DMS 273 treated with DMSO at 0.1 percent for 48 hours (cell line): ENCODE measurements at places on chromosomes 6 and 20.

DNA sequence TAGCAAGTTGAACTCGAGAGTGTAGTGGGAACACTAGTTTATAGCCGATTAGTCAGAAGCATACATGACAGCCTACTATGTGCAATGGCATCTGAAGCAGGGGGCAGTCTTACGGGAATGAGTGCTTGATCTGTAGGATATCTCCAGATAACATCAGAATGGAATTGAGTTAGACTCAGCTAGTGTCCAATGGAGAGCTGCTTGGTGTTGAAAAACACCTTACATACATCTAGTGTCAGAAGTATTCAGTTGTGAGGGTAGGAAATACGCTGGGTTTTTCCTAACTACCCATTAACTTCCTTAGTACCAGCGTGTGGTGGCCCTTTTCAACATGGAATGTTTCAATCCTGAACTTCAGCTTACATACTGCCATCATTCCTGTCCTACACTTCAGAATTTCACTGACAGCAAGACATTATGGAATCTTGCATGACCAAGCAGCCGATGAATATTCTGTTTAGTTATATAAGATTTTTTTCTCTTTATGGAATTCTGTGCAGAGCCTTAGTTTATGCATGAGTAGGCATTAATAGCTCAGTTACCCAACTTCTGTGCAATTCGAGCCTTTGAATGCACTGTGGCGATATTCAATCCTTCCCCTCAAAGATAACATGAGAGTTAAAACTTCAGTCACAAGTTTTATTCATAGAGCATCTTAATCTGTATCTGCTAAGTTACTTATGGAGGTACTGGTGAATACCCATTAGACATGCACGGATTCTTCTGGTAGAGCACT, 218.6 kb upstream of the MOCS1 start:
- DNase-seq = no peak

DNA sequence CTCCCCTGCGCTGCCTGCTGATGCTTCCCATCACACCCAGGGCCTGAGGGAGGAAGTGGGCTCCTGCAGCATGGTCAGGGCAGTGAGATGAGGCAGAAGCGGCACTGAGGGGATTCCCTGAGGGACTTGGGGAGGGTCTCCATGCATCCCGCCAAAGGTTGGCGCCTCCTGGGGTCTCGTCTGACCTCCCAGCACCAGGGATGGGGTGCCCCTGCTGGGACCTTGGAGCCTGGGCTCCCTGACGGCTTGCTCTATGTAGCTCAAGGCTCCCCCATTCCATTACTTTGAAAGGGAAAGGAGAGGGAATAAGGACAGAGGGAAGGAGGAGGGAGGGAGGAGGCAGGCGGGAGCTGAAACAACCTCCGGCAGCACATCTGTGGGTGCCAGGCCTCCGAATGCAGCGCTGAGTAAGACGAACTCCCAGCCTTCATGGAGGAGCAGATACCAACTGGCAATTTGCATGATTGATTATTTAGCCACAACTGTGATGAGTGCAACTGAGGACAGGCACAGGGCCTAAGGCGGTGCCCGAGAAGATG, 259.3 kb downstream of the ERMARD start:
- DNase-seq = no peak

DNA sequence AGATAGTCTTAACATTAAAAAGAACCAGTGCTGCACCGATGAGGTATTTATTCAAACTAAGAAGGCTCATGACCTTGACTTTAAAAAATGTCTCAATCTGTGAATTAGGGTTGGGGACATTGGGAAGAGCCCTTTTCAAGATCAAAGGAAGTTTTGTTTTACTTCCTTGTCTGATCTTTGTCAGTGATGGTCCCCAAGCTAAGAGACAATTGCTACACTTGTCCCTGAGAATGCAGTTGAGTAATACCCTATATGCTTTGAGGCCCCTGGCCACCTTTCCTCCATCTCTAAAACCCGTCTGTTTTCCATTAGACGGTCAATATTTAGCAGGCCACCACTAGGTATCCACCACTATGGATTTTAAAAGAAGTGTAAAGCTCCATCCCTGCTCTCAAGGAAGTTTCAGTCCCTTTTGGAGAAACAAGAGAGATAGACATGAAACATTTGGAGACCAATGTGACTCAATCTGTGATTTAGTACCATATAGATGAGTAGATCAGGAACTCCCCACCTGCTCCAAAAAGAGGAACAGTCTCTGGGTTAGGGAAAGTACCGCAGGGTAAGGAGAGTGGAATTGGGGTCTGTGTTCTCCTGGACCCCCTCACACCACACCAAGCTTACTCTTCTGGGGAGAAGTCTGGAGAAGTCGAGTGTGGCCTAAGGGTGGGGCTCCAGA, 99.1 kb upstream of the ISM1 start:
- no peak for DNase-seq

GRCh38 chr6:27582928-27583725, 110.2 kb upstream of the ZNF184 start:
- peak; percentile 26 for DNase-seq

DNA sequence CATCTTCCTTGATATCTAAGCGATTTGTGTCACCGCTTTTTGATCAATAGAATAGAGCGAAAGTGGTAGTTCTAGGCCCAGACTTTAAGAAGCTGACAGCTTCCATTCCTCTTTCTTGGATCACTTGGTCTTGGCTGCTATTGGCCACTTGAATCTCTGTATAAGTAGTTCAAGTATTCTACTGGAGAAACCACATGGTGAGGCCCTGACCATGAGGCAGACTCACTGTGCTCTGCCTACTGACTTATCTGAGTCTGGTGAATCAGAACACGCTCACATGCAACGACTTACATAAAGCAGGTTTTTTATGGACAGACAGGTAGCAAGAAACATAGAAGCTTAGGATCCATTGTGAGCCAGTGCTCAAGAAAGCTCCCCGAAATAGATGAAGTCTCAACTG, 27.0 kb downstream of the OLIG3 start:
- DNase-seq = no peak

GRCh38 chr6:16432075-16433032, 194.0 kb downstream of the GMPR start:
- DNase-seq = no peak

- DNase-seq = peak; percentile 7
Observed at GRCh38 chr20:37596890-37597536, 69.3 kb upstream of the BLCAP start.

DNA sequence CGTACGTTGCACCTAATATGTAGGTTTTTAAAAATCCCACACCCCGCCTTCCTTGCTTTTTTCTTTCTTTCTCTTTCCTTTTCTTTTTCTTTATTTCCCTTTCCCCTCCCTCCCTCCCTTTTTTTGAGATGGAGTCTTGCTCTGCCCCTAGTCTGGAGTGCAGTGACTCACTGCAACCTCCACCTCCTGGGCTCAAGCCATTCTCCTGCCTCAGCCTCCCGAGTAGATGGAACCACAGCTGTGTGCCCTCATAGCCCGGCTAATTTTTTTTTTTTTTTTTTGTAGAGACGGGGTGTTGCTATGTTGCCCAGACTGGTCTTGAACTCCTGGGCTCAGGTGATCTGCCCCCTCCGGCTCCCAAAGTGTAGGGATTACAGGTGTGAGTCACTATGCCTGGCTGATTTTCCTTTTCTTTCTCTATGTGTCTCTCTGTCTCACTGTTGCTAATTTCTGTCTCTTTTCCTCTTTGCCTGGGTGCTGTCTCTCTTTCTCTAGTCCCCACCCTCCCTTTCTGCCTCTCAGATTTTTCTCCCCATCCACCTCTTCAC, 61.2 kb downstream of the SRC start:
- no peak for DNase-seq

DNA sequence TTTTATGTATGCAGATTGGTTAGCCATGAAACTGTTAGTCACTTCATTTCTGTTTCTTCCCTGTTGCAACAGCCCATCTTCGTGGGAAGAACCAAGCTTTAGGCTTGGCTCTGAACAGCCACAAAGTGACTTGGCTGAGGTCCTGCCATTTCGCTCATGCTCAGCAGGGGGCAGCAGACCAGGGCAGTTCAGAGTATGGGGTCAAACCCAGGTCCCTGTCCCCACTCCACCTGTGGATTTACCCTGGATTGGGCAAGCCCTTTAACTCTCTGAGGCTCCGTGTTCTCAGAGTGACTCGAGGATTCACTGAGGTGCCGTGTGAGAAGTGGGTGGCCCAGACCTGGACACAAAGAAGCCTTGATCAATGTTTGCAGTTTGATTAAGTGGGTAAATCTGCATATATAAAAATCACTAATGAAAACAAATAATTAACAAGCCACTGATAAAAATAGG, 19.8 kb upstream of the MAP1LC3A start:
- no peak for DNase-seq

- no peak for DNase-seq
Observed at GRCh38 chr6:148867862-148868261, 121.0 kb downstream of the UST start.

DNA sequence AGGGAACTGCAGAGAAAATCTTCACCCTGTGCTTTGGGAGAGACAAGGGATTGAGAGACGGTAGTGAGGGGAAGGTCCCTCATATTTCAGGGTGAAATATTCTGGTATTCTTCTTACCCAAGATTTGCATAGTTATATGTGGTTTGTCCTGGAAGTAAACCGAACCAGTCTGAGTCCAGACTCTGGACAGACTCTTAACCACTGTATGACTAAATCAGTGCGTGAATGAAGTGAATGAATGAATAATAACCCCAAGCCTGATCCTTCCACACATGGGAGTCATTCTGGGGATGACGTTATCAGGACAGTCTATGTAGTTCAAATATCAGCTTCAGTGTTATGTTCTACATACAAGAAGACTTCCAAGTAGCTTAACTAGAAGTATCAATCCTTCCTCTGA, 690.7 kb downstream of the KIF16B start:
- no peak for DNase-seq

DNA sequence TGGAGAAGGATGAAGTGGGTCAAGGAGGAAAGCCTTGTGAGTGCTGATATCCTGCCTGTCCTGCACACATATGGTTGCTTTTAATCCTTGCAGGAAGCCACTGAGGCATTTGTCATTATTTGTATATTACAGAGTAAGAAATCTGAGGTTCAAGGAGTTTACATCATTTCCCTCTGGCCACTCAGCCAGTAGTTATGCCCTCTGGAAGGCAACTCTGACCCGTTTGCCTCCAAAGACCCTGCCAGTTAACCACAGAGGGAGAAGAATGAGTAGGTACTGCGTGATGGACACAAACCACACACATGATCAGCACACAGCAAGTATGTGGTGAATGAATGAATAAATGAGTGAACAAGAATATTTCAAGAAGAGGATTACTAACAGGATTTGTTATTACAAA, 7.9 kb upstream of the FAM210B start:
- DNase-seq = no peak

DNA sequence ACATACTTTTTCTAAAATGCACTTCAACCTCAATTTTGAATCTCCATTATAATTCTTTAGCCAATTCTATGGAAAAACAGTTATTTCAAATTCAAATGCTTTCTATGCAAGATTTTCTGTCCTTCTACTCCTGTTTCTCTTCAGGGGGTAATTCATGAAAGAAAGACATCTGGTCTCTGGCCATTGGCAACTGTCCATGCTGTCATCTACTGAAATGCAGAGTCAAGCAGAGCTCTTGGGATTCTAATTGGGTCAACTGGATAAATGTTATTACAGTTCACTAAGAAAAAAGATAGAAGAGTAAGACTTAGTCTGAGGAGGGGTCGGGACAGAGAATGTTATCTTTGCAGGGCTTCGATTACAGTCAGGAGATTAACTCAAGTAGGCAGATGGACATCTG, 22.0 kb upstream of the BMP5 start:
- DNase-seq = no peak

DNA sequence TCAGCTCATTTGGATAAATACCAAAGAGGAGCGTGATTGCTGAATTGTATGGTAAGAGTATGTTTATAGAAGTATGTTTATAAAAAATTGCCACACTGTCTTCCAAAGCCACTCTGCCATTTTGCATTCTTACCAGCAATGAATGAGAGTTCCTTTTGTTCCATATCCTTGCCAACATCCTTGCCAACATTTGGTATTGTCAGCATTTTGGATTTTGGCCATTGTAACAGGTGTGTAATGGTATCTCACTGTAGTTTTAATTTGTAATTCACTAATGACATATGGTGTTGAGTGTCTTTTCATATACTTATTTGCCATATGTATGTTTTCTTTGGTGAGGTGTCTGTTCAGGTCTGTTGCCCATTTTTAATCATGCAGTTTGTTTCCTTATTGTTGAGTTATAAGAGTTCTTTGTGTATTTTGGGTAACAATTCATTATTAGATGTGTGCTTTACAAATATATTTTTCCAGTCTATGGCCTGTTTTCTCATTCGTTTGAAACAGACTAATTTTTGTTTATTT, 520.2 kb upstream of the SOX4 start:
- peak; percentile 45 for DNase-seq

- no peak for DNase-seq
Observed at GRCh38 chr6:149891259-149891658, 6.7 kb downstream of the RAET1E start.

DNA sequence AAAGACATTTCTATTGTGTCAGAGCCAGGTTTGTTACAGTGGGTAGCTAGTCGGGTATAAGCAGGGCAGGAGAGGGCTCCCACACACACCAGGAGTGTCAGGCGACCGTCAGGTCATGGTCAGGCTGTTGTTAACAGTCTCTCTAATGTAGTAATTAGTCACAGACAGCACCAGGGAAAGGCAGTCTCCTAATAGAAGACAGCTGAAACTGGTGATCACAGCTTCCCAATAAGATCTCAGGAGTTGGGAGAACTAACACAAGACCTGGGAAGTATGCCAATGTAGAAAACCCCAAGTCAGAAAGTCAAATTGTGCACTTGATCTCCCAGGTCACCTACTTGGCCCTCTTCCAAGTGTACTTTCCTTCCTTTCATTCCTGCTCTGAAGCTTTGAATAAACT, 53.0 kb upstream of the GPR6 start:
- no peak for DNase-seq

DNA sequence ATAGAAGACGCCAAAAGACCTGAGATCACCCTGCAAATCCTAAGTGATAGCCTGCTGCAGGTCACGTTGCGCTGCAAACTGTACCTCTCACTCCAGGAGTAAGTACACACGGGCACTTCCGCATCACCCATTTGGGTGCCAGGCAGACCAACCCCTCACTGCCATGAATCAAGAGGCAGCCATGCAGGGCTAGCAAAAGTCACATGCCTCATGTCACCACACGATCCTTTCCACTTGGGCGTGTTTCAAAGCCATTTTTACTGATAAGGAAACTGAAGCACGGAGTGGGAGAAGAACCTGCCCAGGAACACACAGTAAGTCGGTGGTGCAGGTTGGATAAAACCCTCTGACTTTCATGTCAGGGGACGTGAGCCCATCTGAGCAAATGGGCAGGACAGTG, 37.0 kb downstream of the BPIFB1 start:
- DNase-seq = no peak

GRCh38 chr20:19827818-19828217, 69.8 kb downstream of the RIN2 start:
- DNase-seq = no peak

- no peak for DNase-seq
Observed at GRCh38 chr20:56386219-56386618, 5.8 kb downstream of the AURKA start.

- DNase-seq = no peak
Observed at GRCh38 chr6:106613590-106613989, 15.7 kb downstream of the RTN4IP1 start.

DNA sequence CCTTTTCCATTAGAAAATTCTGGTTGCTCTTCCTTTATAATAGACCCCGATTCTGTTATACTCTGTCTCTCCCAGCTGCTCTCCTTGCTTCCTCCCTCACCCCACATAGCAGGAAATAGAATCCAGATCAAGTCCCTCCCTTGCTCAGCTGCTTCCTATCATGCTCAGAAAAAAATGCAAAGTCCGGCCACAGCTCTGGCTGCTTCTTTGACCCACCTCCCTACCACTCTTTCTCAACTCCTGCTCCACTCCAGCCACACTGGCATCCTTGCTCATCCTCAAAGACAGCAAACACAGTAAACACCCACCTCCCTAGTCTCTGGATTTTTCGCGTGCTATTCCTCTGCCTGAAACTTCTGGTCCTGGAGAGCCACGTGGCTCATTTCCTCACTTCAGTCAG, 9.1 kb upstream of the SLC22A16 start:
- DNase-seq = no peak
